ENCODE measurements at places on chromosomes 4 and X.

DNA sequence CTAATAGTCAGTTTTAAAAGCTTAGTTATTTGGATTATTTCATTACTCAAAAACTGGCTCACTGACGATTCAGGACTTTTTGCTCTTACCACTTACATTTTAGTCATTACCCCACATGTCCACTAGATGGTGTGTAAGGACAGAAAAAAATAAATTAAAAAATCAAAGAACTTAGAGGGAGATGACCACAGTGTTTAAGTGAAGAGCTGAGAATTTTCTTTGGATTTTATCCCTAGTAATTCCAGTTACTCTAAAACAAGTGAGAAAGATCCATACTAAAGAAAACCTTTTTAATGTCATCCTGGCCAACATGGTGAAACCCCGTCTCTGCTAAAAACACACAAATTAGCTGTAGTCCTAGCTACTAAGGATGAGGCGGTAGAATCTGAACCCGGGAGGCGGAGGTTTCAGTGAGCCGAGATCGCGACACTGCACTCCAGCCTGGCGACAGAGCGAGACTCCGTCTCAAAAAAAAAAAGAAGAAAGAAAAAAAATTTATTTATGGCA lies 26.4 kb upstream of the TMPRSS11B start:
- no peak for DNase-seq

- DNase-seq = no peak
Observed at GRCh38 chr4:106615961-106616360, 247.4 kb upstream of the GIMD1 start.

GRCh38 chrX:71563921-71564320 lies 14.3 kb upstream of the GCNA start:
- DNase-seq = no peak

- no peak for DNase-seq
Observed at GRCh38 chrX:71302461-71303213, 1.1 kb downstream of the ITGB1BP2 start.

DNA sequence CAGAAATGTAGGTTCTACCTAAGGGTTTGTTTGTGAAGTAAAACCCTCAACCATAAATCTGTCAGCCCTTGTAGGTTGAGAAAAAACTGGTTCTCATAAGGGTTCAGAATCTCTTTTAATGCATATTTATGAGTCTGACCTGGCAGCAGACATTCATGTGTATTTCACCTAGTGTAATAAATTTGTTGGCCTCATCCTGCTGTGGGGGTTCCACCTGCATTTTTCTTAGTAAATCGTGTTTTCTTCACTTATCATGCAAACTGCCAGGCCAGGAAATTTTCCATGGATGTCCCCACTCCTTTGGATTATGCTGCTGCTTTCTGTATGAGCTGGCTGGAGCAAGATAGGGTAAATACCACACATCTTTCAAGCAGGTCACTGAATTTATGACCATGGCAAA lies 42.4 kb downstream of the KLHL13 start:
- DNase-seq = no peak

- DNase-seq = no peak
Observed at GRCh38 chrX:110403441-110404238, 45.0 kb downstream of the RTL9 start.

GRCh38 chrX:107675823-107676555 lies 47.7 kb downstream of the PRPS1 start:
- DNase-seq = no peak

DNA sequence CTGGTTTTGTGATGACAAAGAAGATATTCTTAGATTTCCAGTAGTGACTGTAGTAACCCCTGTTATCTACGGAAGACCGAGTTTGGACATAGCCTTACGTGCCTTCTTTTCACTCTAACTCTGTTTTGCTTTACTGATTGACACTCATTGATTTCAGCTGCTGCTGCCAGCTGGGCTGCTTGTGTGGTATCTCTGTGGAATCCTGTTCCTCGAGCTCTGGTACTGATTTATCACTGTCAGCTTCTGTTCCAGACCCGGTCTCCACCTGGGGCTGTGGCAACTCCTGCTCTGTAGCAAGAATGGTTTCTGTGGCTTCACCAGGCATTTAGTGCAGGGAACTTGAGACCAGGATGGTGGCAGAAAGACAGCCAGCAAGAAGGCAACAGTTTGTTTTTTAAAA lies 24.6 kb upstream of the LAP3 start:
- no peak for DNase-seq

DNA sequence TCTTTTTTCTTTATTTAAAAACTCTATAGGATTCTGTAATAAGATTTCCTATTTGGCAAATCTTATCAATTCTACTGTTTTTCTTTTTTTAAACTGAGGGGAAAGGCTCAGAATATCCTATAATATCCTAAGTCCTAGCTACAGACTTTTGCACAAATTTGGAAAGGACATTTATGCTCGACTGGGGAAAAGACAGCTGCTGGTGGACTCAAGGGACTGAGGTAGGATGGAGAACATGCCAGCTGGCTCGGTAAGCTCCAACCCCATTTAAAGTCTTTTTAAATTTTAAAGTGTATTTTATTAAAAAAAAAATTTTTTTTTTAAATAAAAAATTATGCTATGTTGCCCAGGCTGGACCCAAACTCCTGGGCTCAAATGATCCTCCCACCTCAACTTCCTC lies 36.8 kb downstream of the BOD1L1 start:
- DNase-seq = no peak

DNA sequence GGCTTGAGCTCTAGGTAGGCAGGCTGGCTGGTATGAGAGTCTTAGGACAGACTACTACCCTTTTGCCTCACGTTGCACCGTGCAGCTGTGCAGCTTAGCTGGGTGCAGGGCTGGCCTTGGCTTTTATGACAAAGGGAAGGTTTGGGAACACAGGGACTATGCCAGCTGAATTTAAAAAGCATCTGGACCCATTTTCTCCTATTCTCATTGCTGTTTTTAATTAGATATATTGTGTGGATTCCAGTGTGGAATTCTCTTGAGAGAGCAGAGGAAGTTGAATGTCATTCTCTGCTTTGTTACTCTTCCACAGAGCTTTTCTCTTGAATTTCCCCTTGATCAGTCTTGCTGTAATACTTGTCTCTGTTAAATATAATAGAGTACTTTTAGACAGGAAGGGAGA lies 192.7 kb downstream of the ZNF330 start:
- DNase-seq = no peak

- DNase-seq = no peak
Observed at GRCh38 chr4:148029781-148030180, 297.9 kb downstream of the ARHGAP10 start.

- DNase-seq = no peak
Observed at GRCh38 chr4:150826306-150826705, 188.8 kb downstream of the LRBA start.

DNA sequence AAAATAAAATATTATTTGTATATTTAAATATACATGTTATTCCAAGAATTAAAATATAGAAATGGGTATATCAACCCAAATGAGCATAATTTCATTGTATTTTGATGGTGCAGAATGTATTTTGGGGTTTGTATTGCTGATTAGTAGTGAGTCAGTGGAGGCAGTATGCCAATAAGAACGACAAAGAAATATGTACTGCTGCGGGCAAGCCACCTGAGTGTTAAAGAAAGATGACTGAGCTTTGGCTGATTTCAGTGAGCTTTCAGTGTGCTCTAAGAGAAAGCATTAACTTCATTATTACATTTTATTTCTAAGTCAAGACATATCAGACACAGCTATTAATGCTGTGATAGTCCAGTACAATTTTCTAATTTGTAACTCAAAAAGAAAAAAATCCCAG lies 297.8 kb downstream of the ANK2 start:
- no peak for DNase-seq

DNA sequence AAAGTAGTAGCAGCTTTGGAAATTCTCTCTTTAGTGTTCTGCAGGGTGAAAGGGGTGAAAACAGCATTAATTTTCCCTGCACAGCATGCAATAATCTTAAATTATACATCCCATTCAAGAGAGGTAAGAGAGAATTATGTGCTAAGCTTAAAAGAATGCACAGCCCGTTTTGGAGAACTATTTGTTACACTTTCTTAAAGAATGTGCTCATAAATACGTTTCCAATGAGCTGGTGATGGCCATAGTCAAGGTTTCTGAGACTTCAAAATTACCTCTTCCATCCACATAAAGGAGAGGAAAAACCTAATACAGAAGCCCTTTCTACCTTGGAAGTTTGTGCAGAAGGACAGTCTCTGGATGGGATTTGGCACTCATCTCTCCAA lies 766.7 kb upstream of the TENM3 start:
- DNase-seq = no peak
